SJSA1 (cell line): ENCODE measurements at places on chromosomes 16 and 17. TPM values are rescaled to one million over a fixed set of nuclear protein-coding genes. Genes with fewer than 3 reads are reported as not detected.

DNA sequence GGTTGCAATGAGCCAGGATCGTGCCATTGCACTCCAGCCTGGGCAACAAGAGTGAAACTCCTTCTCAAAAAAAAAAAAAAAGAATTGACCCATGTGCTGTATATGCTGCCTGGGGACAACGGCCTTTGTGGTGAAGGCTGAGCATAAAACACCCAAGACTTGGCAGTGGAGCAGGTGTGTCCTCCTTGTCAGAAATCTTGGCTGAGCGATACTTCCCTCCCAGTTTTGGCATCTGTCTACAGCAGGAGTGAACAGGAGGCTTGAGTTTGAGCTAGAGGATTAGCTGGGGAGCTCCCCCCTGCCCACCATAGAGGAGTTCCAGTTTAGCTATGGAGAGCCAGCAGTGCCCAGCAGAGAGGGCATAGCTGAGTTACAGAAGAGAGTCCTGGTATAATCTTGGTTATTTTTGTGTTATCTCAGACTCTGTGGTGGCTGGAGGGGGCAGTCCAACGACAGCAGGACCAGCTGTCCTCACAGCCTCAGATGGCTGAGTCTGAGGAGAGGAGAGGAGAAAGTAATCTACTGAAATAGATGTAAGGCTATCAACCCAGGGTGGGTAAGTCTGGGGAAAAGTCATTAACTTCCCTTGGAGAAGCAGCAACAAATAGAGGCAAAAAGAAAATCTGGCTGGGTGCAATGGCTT lies 18.4 kb downstream of the SP2 start:
- DNase-seq: no peak
- no peak overlapping the region for H3K4me3 ChIP-seq
- no peaks in the 10 kb centered on the region for H3K27me3 ChIP-seq
- H3K36me3 ChIP-seq: peaks cover 34% of the 10 kb centered on the region
- peaks cover 7% of the 10 kb centered on the region; the same call in 1 of the 2 replicates for H3K4me1 ChIP-seq
- no peak overlapping the region for H3K27ac ChIP-seq

- DNase-seq: no peak
- peaks cover 54% of the 10 kb centered on the region for H3K36me3 ChIP-seq
- H3K27ac ChIP-seq: no peak overlapping the region
- no peaks in the 10 kb centered on the region for H3K27me3 ChIP-seq
Observed at GRCh38 chr16:89113661-89114060, 20.0 kb downstream of the ACSF3 start.

GRCh38 chr17:27904534-27905446 lies 11.6 kb upstream of the LYRM9 start:
- DNase-seq: no peak
- H3K27me3 ChIP-seq: no peaks in the 10 kb centered on the region
- no peak overlapping the region for H3K27ac ChIP-seq
- H3K4me1 ChIP-seq: no peaks in the 10 kb centered on the region
- no peak overlapping the region for H3K4me3 ChIP-seq

GRCh38 chr16:68921637-68922036 lies 78.3 kb downstream of the TANGO6 start:
- no peaks in the 10 kb centered on the region for H3K4me1 ChIP-seq
- H3K27ac ChIP-seq: no peak overlapping the region
- H3K36me3 ChIP-seq: peaks cover 4% of the 10 kb centered on the region; the same call in 1 of the 2 replicates
- H3K4me3 ChIP-seq: no peak overlapping the region
- no peak for DNase-seq
- H3K27me3 ChIP-seq: no peaks in the 10 kb centered on the region

GRCh38 chr17:4087911-4088693 lies 54.7 kb downstream of the ZZEF1 start:
- no peak overlapping the region for H3K27ac ChIP-seq
- H3K36me3 ChIP-seq: peaks cover 82% of the 10 kb centered on the region
- no peaks in the 10 kb centered on the region for H3K4me1 ChIP-seq
- H3K4me3 ChIP-seq: no peak overlapping the region
- no peak for DNase-seq

GRCh38 chr16:70410734-70411133 lies 28.2 kb downstream of the ST3GAL2 start:
- peaks cover 10% of the 10 kb centered on the region; the same call in 1 of the 2 replicates for H3K36me3 ChIP-seq
- H3K27me3 ChIP-seq: no peaks in the 10 kb centered on the region
- no peak for DNase-seq
- no peaks in the 10 kb centered on the region for H3K4me1 ChIP-seq
- H3K27ac ChIP-seq: no peak overlapping the region

- peaks cover 16% of the 10 kb centered on the region for H3K4me1 ChIP-seq
- H3K27me3 ChIP-seq: peaks cover 15% of the 10 kb centered on the region
- H3K27ac ChIP-seq: no peak overlapping the region
- no peak for DNase-seq
Observed at GRCh38 chr17:3968015-3968414, 3.8 kb upstream of the ATP2A3 start.

GRCh38 chr16:53924331-53925106 lies 220.6 kb downstream of the FTO start:
- no peak overlapping the region for H3K27ac ChIP-seq
- H3K4me3 ChIP-seq: no peak overlapping the region
- DNase-seq: no peak
- peaks cover 5% of the 10 kb centered on the region; the same call in 1 of the 2 replicates for H3K4me1 ChIP-seq
- H3K36me3 ChIP-seq: no peaks in the 10 kb centered on the region
- H3K27me3 ChIP-seq: no peaks in the 10 kb centered on the region

DNA sequence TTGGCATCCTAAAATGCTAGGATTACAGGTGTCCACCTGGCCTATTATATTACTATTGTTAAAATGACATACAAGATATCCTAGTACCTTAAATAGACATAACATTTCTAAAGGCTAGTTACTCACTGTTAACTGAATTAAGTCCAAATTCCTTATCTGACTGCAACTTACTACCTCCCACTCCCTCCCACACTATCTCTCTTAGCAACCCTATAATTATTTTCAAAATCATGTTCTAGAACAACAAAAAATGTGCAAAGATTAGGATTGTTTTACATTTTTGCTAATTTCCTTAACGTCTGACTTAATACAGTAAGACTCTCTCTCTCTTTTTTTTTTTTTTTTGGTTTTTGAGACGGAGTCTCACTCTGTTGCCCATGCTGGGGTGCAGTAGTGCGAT lies 2.2 kb upstream of the ATF7IP2 start:
- no peak overlapping the region for H3K27ac ChIP-seq
- 0 out of 2 replicates have a peak, but pooled peaks cover 3% of the 10 kb centered on the region for H3K4me1 ChIP-seq
- peaks cover 4% of the 10 kb centered on the region; the same call in 1 of the 2 replicates for H3K36me3 ChIP-seq
- H3K4me3 ChIP-seq: no peak overlapping the region
- no peaks in the 10 kb centered on the region for H3K27me3 ChIP-seq
- no peak for DNase-seq

DNA sequence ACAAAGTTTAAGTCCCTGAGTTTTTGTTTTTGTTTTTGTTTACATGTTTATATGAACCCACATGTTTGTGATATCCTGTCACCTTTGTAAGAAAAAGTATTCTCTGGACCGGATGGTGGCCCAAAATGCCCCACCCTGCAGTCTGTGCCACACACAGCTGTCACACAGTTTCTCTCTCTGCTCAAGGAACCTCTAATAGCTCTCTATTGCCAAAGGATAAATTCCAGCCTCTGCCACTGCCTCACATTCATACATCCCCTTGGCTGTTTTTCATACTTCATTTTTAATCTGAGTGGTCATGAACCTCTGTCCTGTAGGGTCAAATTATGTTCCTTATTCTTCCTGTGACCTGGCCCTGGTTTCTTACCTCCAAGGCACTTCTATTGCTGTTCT lies 520.3 kb upstream of the CDH5 start:
- H3K4me3 ChIP-seq: no peak overlapping the region
- H3K27ac ChIP-seq: no peak overlapping the region
- DNase-seq: no peak
- peaks cover 17% of the 10 kb centered on the region for H3K4me1 ChIP-seq
- no peaks in the 10 kb centered on the region; the same call in 1 of the 2 replicates for H3K36me3 ChIP-seq

GRCh38 chr17:57274162-57274561 lies 17.8 kb downstream of the MSI2 start:
- H3K4me1 ChIP-seq: no peaks in the 10 kb centered on the region
- no peak overlapping the region for H3K27ac ChIP-seq
- H3K36me3 ChIP-seq: peaks cover 48% of the 10 kb centered on the region
- no peak overlapping the region for H3K4me3 ChIP-seq
- no peak for DNase-seq
- H3K27me3 ChIP-seq: no peaks in the 10 kb centered on the region

- no peak overlapping the region for H3K4me3 ChIP-seq
- peaks cover 39% of the 10 kb centered on the region for H3K4me1 ChIP-seq
- H3K36me3 ChIP-seq: no peaks in the 10 kb centered on the region
- peak overlapping the region; percentile 8 for H3K27ac ChIP-seq
- no peaks in the 10 kb centered on the region for H3K27me3 ChIP-seq
Observed at GRCh38 chr17:57365420-57365819, 109.1 kb downstream of the MSI2 start.

- peaks cover 33% of the 10 kb centered on the region for H3K36me3 ChIP-seq
- H3K27me3 ChIP-seq: peaks cover 18% of the 10 kb centered on the region
- no peak overlapping the region for H3K4me3 ChIP-seq
- H3K4me1 ChIP-seq: peaks cover 19% of the 10 kb centered on the region
- DNase-seq: no peak
Observed at GRCh38 chr16:730666-731509, 4.0 kb downstream of the HAGHL start.

- no peak for DNase-seq
- H3K4me1 ChIP-seq: no peaks in the 10 kb centered on the region
- no peaks in the 10 kb centered on the region for H3K27me3 ChIP-seq
- no peak overlapping the region for H3K4me3 ChIP-seq
- no peaks in the 10 kb centered on the region for H3K36me3 ChIP-seq
Observed at GRCh38 chr16:19241512-19241911, 44.0 kb upstream of the CLEC19A start.

- no peak overlapping the region for H3K4me3 ChIP-seq
- no peak for DNase-seq
- H3K27me3 ChIP-seq: no peaks in the 10 kb centered on the region
- no peak overlapping the region for H3K27ac ChIP-seq
Observed at GRCh38 chr17:1083451-1084187, 86.7 kb downstream of the TIMM22 start.

DNA sequence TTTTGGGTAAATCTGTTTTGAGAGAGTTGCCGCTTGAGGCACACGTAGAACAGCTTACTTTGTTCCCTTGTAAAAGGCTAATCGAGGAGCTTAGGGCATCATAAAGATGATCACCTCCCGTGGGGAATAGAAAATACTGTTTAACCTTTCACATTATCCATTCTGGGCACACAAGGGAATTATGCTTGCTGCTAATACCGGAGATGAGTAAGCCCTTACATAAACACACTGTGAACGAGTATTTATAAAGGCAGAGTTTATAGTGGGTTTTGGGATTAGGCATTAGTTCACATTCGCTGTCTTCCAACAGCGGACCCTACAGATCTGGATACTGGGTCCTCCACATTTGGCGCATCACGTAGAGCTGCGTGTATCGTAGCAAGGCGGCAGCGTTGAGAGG lies 51.2 kb upstream of the CNTNAP4 start:
- no peaks in the 10 kb centered on the region for H3K36me3 ChIP-seq
- H3K27me3 ChIP-seq: no peaks in the 10 kb centered on the region
- no peak overlapping the region for H3K4me3 ChIP-seq

GRCh38 chr17:40516581-40517285 lies 15.3 kb upstream of the TNS4 start:
- H3K4me1 ChIP-seq: peaks cover 58% of the 10 kb centered on the region
- H3K27ac ChIP-seq: peak overlapping the region; percentile 84
- H3K4me3 ChIP-seq: no peak overlapping the region

GRCh38 chr17:2624292-2624731 lies 30.9 kb downstream of the PAFAH1B1 start:
- H3K27me3 ChIP-seq: no peaks in the 10 kb centered on the region
- H3K4me3 ChIP-seq: no peak overlapping the region
- H3K36me3 ChIP-seq: peaks cover 35% of the 10 kb centered on the region
- no peak for DNase-seq

FSCN2 gene
- 0.61 and 1.4 TPM in 2 replicates for total RNA-seq

CCL1 gene
- not detected in 2 replicates for total RNA-seq

PDILT gene
- total RNA-seq: not detected in 2 replicates

TMEM88 gene
- not detected in 2 replicates for total RNA-seq

CDH3 gene
- total RNA-seq: 0.34 and 4.9 TPM in 2 replicates

CEP131 gene
- total RNA-seq: 31.7 and 38.2 TPM in 2 replicates

QRICH2 gene
- total RNA-seq: 2.0 and 4.7 TPM in 2 replicates

ELOB gene
- total RNA-seq: 311 and 727 TPM in 2 replicates

KRTAP2-2 gene
- not detected in 2 replicates for total RNA-seq
